Activated CD8-positive, alpha-beta memory T cell treated with anti-CD3 and anti-CD28 coated beads, Interleukin-2, amount 10 ng/mL, durations not matched to agents 7 days and 5 days (primary cell): ENCODE measurements at places on chromosomes 4 and X.

- no peaks in the 10 kb centered on the region for H3K27me3 ChIP-seq
- peaks cover 7% of the 10 kb centered on the region for H3K4me1 ChIP-seq
- no peak overlapping the region for H3K4me3 ChIP-seq
- no peaks in the 10 kb centered on the region for H3K36me3 ChIP-seq
- DNase-seq: no peak
- H3K27ac ChIP-seq: no peak overlapping the region
Observed at GRCh38 chrX:44317181-44317580, 26.3 kb downstream of the EFHC2 start.

DNA sequence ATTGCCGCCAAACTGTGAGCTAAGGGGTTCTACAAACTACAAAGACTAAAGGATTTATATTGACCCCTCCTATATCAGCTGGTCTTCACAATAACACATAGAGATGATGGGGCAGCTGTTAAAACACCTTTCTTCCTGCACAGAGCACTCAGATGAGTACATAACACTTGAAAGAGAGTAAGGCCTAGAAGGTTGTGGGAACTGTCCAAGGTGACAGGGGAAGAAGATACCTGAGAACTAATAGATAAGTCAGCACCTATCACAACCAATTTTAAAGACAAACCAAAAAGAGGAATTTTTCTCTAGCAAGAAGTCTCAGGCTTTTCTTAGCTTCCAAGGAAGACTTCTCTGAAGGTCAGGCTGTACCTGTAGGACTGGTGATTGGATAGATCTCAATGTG lies 19.1 kb upstream of the CXCL6 start:
- peaks cover 8% of the 10 kb centered on the region for H3K4me1 ChIP-seq
- no peak overlapping the region for H3K4me3 ChIP-seq
- no peak for DNase-seq
- no peaks in the 10 kb centered on the region for H3K36me3 ChIP-seq
- H3K27me3 ChIP-seq: no peaks in the 10 kb centered on the region

DNA sequence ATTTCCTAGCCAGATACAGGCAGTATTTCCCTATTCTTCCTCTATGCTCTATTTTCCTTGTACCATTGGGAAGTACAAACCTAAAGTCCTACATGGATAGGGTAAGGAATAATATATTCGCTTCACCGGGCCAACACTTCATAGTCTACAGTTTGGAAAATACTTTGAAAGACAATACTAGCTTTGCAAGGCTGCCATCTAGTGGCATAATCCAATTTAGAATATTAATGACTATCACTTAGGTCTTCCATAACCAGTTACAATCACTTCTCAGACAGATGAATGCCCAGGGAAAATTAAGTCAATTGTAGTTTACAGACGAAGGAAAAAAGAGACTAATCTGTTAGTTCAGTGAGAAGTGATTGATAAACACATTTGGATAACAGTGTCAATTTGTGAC lies 141.0 kb upstream of the FAM47C start:
- no peak overlapping the region for H3K4me3 ChIP-seq
- no peaks in the 10 kb centered on the region for H3K27me3 ChIP-seq
- no peak overlapping the region for H3K27ac ChIP-seq
- no peaks in the 10 kb centered on the region for H3K36me3 ChIP-seq
- DNase-seq: no peak

- H3K4me3 ChIP-seq: no peak overlapping the region
- no peak overlapping the region for H3K27ac ChIP-seq
- no peaks in the 10 kb centered on the region for H3K4me1 ChIP-seq
Observed at GRCh38 chr4:138757432-138757831, 258.1 kb upstream of the NOCT start.

DNA sequence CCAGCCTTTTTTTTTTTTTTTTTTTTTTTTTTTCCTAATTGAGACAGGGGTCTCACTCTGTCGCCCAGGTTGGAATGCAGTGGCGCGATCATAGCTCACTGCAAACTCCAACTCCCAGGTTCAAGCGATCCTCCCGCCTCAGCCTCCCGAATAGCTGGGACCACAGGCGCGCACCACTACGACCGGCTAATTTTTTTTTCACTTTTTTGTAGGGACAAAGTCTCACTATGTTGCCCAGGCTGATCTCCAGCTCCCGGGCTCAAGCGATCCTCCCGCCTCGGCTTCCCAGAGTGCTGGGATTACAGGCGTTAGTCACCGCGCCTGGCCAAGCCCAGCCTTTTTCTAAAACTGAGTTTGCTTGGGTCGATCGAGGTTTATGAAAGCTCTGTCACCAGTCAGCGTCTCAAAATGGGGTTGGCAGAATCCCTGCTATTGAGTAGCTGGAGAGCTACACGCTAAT lies 1.3 kb upstream of the OTUD5 start:
- peak; percentile 45 for DNase-seq
- H3K27ac ChIP-seq: peak overlapping the region; percentile 100
- peaks cover 8% of the 10 kb centered on the region for H3K36me3 ChIP-seq
- H3K4me1 ChIP-seq: peaks cover 39% of the 10 kb centered on the region
- no peaks in the 10 kb centered on the region for H3K27me3 ChIP-seq

- H3K4me3 ChIP-seq: no peak overlapping the region
- H3K4me1 ChIP-seq: no peaks in the 10 kb centered on the region
- H3K36me3 ChIP-seq: no peaks in the 10 kb centered on the region
- H3K27me3 ChIP-seq: no peaks in the 10 kb centered on the region
- no peak for DNase-seq
Observed at GRCh38 chr4:32189130-32189529, 1469.0 kb downstream of the PCDH7 start.

GRCh38 chr4:10030972-10031667 lies 9.8 kb upstream of the SLC2A9 start:
- peaks cover 21% of the 10 kb centered on the region for H3K4me1 ChIP-seq
- peaks cover 21% of the 10 kb centered on the region for H3K27me3 ChIP-seq
- no peaks in the 10 kb centered on the region for H3K36me3 ChIP-seq

- no peaks in the 10 kb centered on the region for H3K36me3 ChIP-seq
- no peak overlapping the region for H3K27ac ChIP-seq
- no peak overlapping the region for H3K4me3 ChIP-seq
- DNase-seq: no peak
Observed at GRCh38 chr4:6742989-6743388, 27.0 kb downstream of the BLOC1S4 start.

- no peak overlapping the region for H3K27ac ChIP-seq
- H3K27me3 ChIP-seq: no peaks in the 10 kb centered on the region
- no peak overlapping the region for H3K4me3 ChIP-seq
- DNase-seq: no peak
Observed at GRCh38 chrX:82658492-82658891, 849.6 kb upstream of the POU3F4 start.

- no peak for DNase-seq
- H3K4me3 ChIP-seq: no peak overlapping the region
- H3K36me3 ChIP-seq: no peaks in the 10 kb centered on the region
- no peak overlapping the region for H3K27ac ChIP-seq
- H3K27me3 ChIP-seq: peaks cover 3% of the 10 kb centered on the region
- H3K4me1 ChIP-seq: peaks cover 11% of the 10 kb centered on the region
Observed at GRCh38 chr4:56607926-56608325, 73.2 kb downstream of the HOPX start.

GRCh38 chr4:54872261-54872660 lies 214.5 kb downstream of the KIT start:
- no peaks in the 10 kb centered on the region for H3K27me3 ChIP-seq
- no peaks in the 10 kb centered on the region for H3K4me1 ChIP-seq
- no peak for DNase-seq
- H3K36me3 ChIP-seq: no peaks in the 10 kb centered on the region
- H3K4me3 ChIP-seq: no peak overlapping the region

GRCh38 chr4:174089711-174090110 lies 193.8 kb downstream of the FBXO8 start:
- DNase-seq: no peak
- no peaks in the 10 kb centered on the region for H3K4me1 ChIP-seq
- no peaks in the 10 kb centered on the region for H3K36me3 ChIP-seq
- peaks cover 3% of the 10 kb centered on the region for H3K27me3 ChIP-seq

DNA sequence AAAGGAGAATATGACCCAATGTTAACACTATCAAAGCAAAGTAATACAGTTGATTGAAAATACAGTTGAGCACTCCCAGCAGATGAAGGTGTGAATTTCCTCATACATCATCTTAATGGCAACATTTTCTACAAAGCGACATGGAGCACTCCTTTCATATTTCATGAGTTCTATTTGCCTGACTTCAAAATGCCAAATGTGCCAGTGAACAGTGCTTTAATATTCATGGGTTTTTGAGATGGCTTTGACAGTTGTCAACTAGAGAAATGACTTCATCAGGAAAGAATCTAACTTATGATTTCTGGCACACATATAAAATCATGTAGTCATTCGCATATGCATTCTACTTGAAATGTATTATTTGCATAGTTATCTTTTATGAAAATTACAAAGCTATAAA lies 222.4 kb downstream of the GALNTL6 start:
- no peak overlapping the region for H3K4me3 ChIP-seq
- H3K27ac ChIP-seq: no peak overlapping the region
- no peaks in the 10 kb centered on the region for H3K36me3 ChIP-seq
- no peaks in the 10 kb centered on the region for H3K4me1 ChIP-seq
- no peak for DNase-seq

GRCh38 chr4:118586357-118586790 lies 98.8 kb upstream of the METTL14 start:
- no peak for DNase-seq
- no peak overlapping the region for H3K4me3 ChIP-seq
- H3K36me3 ChIP-seq: no peaks in the 10 kb centered on the region
- H3K4me1 ChIP-seq: peaks cover 7% of the 10 kb centered on the region

- no peak overlapping the region for H3K4me3 ChIP-seq
- H3K36me3 ChIP-seq: peaks cover 76% of the 10 kb centered on the region
- no peak overlapping the region for H3K27ac ChIP-seq
- peaks cover 13% of the 10 kb centered on the region for H3K4me1 ChIP-seq
- no peaks in the 10 kb centered on the region for H3K27me3 ChIP-seq
Observed at GRCh38 chr4:153364061-153364460, 19.6 kb downstream of the MND1 start.

- DNase-seq: no peak
- H3K27ac ChIP-seq: no peak overlapping the region
- no peaks in the 10 kb centered on the region for H3K27me3 ChIP-seq
- no peaks in the 10 kb centered on the region for H3K36me3 ChIP-seq
- no peaks in the 10 kb centered on the region for H3K4me1 ChIP-seq
Observed at GRCh38 chr4:91220315-91220714, 1083.5 kb upstream of the GRID2 start.

GRCh38 chrX:30530606-30531005 lies 47.0 kb downstream of the TASL start:
- H3K4me3 ChIP-seq: no peak overlapping the region
- H3K36me3 ChIP-seq: no peaks in the 10 kb centered on the region
- H3K27ac ChIP-seq: no peak overlapping the region

DNA sequence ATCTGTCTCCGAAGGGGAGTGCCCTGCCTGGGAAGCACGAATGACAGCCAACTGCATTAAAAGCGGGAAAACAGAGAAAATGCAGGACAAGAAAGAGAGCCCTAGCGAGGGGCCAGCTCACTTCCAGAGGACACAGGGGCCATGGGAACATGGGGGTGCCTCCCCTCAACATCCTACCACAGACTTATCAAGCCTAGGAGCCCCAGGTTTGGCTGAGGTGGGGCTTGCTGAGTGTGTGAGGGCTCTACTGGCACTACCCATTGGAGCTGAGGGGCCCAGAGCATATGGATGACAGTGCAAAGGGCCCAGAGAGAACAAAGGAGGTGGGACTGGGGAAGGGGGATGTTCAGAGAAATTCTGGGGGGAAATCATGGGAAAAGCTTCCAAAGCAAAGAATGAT lies 101.8 kb downstream of the PJA1 start:
- no peaks in the 10 kb centered on the region for H3K36me3 ChIP-seq
- DNase-seq: no peak
- no peak overlapping the region for H3K27ac ChIP-seq
- no peaks in the 10 kb centered on the region for H3K27me3 ChIP-seq

DNA sequence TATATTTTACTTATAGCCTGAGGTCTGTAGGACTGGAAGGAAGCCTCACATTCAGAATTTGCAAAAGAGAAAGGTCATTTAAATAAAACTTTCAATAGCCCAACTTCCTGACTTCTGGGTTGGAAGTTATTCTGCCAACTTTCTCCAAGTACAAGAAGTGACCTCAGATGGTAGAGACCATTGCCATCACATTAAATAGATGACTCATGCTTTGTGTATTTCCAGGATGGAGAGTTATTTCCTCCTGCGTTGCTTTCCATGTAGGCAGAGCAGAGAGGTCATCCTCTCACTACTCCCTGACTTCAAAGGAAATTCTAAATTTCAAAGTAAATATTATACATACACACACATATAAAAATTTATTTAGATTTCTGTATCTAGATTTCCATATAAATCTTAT lies 73.0 kb upstream of the NR3C2 start:
- DNase-seq: no peak
- H3K27me3 ChIP-seq: peaks cover 2% of the 10 kb centered on the region
- H3K4me1 ChIP-seq: peaks cover 14% of the 10 kb centered on the region
- no peaks in the 10 kb centered on the region for H3K36me3 ChIP-seq

DNA sequence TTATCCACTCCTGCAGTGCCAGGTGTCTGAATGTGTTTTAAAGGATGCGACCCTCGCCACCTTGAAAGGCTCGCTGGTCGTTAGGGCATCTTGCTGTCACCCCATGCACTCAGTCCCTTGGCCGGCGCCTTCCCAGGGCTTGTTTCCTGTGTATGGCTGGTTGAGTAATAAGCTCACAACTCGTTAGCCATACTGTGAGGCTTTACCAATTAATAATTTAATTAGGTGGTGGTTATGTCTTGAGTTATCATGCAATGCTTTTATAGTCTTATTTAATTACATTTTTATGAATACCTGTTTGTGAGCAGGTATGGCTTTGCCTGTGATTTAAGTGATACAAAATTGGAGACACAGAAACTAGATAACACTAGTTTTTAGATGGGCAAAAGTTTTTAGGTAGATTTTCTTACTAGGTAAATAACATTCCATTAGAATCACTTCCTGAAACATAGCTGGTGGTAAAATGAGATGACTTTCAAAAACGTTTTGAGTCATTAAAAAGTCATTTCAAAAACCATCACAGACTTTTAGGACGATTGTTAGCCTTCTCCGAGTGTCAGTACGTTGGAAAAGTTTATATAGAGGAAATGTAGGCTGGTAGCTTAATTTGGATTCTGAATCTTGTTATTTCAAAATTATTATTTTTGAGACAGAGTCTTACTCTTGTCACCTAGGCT lies 18.2 kb downstream of the PTTG2 start:
- H3K4me1 ChIP-seq: peaks cover 28% of the 10 kb centered on the region
- H3K4me3 ChIP-seq: peak overlapping the region; percentile 77
- H3K27ac ChIP-seq: peak overlapping the region; percentile 66
- no peaks in the 10 kb centered on the region for H3K27me3 ChIP-seq
- peak; percentile 60 for DNase-seq
- H3K36me3 ChIP-seq: peaks cover 2% of the 10 kb centered on the region

- H3K27ac ChIP-seq: no peak overlapping the region
- no peaks in the 10 kb centered on the region for H3K4me1 ChIP-seq
- H3K27me3 ChIP-seq: no peaks in the 10 kb centered on the region
- no peak overlapping the region for H3K4me3 ChIP-seq
- DNase-seq: no peak
Observed at GRCh38 chrX:26373829-26374228, 157.9 kb downstream of the MAGEB5 start.
